ENCODE measurements at places on chromosomes 1 and 21.

DNA sequence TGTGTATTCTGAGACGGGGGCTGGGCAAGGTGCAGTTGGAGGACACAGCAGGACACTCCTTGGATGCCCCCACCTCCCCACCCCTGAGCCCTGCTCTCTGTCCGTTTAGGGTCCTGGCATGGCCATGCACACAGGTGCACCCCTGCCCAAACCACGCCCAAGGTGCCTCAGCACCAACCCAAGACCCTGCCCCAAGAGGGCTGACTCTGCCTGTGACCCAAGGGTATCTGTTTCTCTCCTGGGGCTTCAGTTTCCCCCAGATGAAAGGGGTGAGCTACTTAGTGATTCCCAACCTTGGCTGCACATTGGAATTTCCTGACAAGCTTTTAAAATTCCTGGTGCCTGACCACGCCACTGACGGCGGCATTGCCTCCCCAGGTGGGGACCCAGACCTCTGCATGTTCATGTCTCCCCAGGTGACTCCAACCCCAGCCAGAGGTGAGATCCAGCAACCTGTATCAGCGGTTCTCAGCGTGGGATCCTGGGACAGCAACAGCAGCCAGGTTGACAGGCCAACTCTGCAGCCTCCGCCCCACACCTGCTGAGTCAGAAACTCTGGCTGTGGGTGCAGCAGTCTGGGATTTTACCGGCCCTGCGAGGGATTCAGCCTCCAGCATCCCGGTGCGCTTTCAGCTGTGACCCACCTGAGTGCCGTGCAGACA lies 483.4 kb downstream of the NPHP4 start:
- DNase-seq: no peak

DNA sequence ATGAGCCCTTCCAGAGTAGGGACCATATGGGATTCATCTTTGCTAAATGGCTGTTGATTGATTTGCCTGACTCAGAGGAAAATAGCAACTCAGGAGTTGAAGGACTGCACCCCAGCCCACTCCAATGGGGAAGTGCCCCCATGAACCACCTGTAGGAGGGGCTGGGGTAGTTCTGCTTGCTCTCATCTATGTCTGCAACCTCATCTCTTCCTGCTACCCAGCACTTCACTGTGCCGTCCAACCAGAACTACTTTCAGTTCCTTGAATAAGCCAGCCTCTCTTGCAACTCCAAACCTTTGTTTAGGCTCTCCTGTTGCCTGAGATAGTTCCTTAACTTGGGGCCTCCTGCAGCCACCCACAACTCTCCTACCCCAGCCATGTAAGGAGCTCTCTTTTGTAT lies 26.6 kb downstream of the BEND5 start:
- DNase-seq: no peak

GRCh38 chr1:14780271-14780670 lies 181.8 kb downstream of the KAZN start:
- DNase-seq: no peak

DNA sequence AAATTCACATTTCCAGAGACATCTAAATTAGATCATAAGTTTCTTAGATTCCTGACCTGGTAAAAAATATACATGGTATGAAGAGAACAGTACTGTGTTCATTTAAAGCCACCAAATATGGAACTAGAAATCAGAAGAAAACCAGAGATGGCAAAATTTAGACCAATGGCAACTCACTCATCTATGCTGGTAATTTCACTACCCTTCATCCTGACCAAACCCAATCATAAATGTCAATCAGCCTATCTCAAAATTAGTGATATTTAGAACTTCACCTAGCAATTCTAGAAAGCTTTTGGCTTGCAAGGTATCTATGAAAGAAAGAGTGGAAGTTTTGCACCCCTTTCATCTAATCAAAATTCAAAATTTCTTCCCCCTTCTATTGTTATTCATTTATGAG lies 107.7 kb downstream of the NIBAN1 start:
- no peak for DNase-seq

GRCh38 chr21:43190544-43190943 lies 21.7 kb downstream of the CRYAA start:
- DNase-seq: no peak
